ENCODE measurements at places on chromosomes 16 and 17.

GRCh38 chr17:67784364-67785121 is 40.8 kb upstream of the BPTF start:
- no peak for DNase-seq

- no peak for DNase-seq
These were observed 15.0 kb upstream of the GSE1 start for GRCh38 chr16:85598141-85598540.

GRCh38 chr16:24156777-24157176 is 99.4 kb upstream of the CACNG3 start:
- no peak for DNase-seq

DNA sequence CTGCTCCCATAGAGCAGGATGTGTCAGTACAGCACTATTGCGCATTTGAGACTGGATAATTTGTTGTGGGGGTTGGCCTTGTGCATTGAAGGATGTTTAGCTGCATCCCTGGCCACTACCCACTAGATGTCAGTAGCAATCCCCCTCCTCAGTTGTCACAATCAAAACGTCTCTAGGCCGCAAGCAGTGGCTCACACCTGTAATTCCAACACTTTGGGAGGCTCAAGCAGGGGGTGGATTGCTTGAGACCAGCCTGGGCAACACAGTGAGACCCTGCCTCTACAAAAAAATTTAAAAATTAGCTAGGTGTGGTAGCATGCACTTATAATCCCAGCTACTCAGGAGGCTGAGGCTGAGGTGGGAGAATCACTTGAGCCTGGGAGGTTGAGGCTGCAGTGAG is 48.4 kb downstream of the CENPV start:
- DNase-seq: no peak

GRCh38 chr17:49825645-49826044 is 22.2 kb downstream of the TAC4 start:
- no peak for DNase-seq

GRCh38 chr17:76658242-76658662 is 14.7 kb upstream of the ST6GALNAC1 start:
- DNase-seq: no peak

DNA sequence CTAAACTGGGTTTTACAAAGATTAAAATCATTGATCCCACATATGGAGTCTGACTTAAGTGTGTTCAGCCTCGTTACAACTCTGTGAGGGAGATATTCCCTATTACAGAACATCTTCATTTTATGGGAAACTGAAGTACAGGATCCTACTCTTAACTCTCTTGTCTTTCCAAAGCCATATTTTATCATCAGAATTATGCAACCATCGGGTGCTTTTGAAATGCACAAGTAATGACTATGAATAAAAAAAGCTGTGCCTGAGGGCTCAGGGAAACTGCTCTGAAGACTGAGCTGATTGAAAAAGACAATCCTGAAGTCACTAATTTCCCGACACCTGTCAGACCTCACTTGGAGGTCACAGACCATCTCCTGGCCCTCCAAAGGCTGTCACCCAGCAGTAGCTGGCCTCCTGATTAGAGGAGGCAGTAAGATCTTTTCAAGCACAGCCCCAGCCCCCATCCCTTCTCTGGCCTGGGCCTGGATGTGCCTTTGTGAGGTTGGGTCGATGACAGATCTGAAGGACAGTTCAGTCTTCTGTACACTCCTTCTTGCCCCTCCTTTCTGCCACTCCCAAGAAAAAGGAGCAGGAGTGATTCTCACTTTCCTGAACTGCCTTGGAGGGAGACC is 5.6 kb downstream of the AKAP1 start:
- DNase-seq: no peak

DNA sequence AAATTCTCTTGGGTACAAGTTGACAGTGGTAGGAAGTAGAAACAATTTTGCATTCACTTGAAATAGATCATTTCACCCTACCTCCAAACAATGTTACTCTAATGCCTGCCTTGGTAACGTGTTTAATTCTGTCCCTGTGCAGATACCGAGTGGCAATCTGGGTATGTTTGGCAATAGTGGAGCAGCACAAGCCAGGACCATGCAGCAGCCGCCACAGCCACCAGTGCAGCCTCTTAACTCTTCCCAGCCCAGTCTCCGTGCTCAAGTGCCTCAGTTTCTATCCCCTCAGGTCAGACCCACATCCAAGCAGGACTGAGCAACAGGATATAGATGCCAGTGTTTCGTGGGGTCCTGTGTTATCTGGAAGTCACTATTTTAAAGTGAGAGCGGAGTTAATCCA is 49.3 kb downstream of the TMC6 start:
- no peak for DNase-seq

DNA sequence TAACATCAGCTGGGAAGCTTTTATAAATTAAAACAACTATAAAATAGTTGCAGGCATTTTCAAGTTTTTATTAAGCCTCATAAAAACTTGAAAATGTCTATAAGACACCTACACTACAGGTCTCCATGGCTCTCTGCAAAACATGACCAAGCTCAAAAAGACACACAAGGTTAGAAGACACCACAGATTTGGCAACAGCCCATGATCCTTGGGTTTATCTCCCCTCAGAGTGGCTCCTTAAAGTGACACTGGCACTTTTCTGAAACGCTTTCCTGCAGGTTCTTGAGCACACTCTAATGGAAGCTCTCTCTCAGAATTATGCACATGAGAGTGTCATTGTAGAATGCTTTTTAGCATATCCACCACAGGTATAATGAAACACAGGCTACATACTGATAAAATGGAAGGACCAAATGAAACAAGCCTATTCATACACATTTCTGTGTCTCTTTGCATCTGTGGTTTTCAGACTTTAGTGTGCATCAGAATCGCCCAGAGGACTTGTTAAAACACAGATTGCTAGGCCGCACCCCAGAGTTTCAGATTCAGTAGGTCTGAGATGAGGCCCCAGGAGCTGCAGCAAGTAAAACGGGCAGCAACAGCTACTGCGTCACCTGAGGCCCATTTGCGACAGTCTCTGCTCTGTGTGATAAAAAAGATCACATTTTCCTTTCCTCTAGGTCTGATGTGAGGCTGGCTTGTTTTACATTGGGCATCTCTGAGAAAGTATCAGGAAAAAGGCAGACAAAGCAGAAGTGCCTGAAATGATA is 75.0 kb upstream of the WSB1 start:
- no peak for DNase-seq

- DNase-seq: no peak
These were observed 13.9 kb upstream of the CSNK2A2 start for GRCh38 chr16:58211846-58212245.

DNA sequence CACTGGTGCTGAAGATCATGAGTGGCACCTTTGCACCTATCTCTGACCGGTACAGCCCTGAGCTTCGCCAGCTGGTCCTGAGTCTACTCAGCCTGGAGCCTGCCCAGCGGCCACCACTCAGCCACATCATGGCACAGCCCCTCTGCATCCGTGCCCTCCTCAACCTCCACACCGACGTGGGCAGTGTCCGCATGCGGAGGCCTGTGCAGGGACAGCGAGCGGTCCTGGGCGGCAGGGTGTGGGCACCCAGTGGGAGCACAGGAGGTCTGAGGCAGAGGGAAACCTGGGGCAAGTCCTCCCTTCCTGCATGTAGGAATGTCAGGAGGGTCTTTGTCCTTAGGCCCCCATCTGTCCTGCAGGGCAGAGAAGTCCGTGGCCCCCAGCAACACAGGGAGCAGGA is 6.5 kb upstream of the TRAF4 start:
- DNase-seq: no peak

- peak; percentile 24 for DNase-seq
These were observed 70.8 kb downstream of the XPO6 start for GRCh38 chr16:28140788-28141618.

DNA sequence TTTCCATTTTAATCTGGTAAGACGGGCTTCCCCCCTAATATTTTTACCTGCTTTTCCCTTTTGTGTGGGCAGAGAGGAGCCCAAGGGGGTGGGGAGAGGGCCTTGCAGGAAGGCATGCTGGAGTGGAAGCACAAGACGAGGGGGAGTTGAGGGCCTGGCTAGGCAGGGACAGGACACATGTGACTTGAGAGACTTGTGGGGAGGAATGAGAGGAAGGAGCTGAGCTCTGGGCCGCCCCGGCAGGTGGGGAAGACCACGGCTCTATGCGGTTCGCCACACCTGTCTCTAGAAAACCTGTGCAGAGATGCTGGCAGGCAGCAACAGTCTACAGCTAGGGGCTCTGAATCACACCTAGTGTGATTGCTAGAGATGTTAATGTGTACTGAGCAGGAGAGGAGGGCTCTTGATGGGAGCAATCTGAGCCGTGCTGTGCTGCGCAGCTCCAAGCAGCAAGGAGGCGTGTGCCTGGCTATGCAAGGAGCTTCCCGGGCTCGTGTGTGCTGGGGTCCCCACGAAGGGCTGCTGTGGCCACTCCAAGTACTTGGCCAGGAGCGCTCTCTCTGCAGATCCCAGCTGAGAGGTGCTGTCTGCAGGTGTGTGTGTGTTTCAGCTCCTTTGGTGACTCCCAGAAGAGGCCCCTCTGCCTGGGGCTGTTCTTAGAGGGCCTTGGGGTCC is 50.2 kb downstream of the PDPK1 start:
- DNase-seq: no peak

DNA sequence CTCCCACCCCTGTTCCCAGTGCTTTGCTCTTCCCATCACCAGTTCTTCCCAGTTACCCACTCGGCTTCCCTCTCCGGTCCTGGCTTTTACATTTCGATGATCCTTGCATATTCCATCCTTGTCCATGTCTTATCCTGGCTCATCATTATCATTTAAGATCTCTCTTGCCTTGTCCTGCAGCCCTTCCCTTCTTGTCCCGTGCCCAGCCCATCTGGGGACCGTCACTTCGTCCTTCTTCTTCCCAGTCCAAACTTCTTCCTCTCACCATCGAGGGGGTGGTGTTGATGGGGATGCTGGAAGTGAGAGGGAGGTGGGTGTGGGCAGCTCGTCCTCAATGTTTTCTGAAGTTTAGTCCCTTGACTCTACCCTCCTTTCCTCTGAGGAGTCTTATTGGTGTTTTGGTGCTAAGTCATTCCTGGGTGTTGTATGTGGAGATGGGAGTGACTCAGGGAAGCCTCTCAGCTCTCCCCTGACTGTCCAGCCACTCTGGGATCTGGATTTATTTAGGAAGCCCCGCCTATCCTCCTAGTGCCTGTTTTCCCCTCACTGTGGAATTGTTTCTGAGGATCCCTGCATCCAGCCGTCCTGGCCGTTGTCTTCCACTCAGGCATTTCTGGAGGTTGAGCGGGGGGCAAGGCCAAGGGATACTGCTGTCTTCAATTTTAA is 975 bp downstream of the SNX29 start:
- no peak for DNase-seq

- no peak for DNase-seq
These were observed 4.0 kb downstream of the CDH15 start for GRCh38 chr16:89175280-89176146.

DNA sequence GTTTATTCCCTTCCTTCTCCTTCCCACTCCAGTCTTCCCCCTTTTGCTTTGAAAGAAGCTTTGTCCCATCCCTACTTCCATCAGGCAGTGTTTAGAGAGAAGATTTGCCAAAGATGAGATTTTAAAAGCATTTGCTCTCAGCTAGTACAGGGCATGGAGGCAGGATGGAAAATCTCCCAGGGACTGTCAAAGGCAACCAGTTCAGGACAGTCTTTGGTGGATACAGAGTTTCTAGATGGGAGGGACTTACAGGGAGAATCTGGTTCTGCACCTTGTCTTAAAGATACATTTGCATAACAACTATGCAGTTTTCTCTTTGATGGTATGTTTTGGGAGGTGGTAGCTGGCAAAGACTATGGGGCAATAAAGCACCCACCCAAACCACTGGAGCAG is 26.2 kb downstream of the CHD9 start:
- DNase-seq: no peak

- DNase-seq: no peak
These were observed 405.6 kb upstream of the TOM1L1 start for GRCh38 chr17:54494721-54495715.
